NCI-H1048 (cell line): ENCODE measurements at places on chromosomes 4 and X.

DNA sequence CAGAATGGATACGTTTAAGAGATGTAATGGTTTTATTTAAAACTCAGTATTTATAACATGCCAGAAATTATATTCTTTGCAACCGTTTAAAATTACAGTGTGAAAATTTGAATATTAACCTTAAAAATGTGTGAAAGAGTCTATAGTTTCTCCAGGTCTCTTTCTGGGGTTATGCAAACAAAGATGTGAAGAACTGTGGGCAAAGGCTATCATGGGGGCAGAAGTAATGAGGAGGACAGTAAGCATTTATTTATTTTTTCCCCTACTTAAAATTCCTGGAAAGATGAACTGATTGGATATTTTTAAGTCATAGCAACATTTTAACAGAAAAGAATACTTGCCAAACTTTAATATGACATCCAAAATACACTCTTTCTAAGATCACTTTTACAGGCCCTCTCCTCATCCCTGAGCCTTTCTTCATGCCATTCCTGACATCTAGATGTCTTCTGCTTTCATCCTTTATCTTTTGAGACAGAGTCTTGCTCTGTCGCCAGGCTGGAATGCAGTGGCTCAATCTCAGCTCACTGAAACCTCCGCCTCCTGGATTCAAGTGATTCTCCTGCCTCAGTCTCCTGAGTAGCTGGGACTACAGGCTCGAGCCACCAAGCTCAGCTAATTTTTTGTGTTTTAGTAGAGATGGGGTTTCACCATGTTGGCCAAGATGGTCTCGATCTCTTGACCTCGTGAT, 46.1 kb downstream of the TMEM131L start:
- no peak for DNase-seq

GRCh38 chrX:16578218-16578617, 71.7 kb upstream of the S100G start:
- DNase-seq = no peak

DNA sequence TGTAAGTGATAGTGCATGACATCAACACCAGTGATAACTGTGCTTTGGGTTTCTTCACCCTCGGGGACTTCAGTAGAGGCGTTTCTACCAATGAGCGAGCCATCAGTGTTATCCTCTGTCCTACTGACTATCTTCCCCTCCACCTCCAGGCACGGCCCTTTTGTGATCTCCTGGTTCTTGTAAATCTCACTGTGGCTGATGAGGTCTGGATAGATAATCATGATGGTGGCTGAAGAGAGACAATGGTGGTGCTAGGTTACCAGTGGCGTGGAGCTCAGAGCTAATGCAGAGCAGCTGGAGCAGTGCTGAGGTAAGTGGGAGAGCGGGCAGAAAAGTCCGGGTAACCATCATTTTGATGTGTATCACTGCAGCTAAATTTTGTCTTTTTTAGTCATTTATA, 816.6 kb downstream of the GLUD2 start:
- DNase-seq = no peak

GRCh38 chrX:9724711-9725110, 40.9 kb downstream of the GPR143 start:
- no peak for DNase-seq

- DNase-seq = no peak
These were observed 111.7 kb downstream of the TENM3 start for GRCh38 chr4:182354867-182355266.

DNA sequence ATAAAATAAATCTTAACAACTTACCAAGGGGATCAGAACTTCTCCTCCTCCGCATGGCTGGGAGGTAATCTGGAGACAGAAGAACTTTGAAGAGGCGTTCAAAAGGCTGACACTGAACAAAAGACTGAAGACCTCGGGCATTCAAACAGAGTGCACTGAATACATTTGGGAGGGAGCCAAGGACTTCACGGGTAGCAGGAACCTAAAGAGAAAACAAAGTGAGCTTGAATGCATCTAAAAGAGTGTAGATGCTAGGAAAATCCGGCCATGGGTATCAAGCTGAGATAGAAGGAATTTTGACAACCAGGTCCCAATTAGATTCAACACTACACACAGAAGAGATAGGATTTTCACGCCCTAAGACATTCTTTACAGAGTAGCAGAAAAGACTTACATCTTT, 69.6 kb downstream of the HUWE1 start:
- no peak for DNase-seq

DNA sequence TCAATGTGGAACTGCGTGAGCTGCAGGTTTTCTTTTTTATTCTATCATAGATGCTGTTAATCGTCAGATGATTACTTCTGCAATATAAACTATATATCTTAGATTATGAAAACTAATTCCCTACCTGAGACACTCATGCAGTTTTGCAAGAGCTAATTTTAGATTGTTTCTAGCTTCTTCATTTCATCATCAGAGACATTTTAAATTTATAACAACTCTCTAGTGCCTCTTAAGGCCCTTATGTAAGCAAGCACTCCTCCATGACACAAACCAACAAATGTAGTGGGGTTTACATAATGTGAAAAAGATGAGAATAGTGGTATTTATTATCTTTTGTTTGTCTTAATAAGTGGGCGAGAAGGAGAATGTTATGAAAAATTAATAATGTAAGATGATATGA, 170.2 kb upstream of the ETNPPL start:
- DNase-seq = no peak
